ENCODE measurements at places on chromosomes 4 and X.

DNA sequence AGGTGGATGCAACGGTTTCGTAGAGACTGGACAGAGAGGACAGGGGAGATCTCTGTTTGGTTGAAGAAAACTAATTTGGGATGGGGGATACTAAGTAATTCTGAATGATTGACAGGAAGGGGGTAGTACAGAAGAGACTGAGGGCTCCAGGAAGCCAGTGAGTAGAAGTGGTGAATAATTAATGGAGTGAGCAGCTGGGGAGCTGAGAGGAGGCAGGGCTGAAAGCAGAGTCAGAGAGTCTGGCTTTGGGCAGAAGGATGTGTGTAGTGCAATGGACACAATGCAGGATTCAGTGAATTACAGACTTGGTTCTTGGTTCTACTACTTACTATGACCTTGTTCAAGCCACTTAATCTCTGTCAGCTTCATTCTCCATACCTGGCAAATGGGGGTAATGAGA lies 161.7 kb downstream of the RBMX2 start:
- H3K4me1 ChIP-seq, result no peaks in the 10 kb centered on the region
- no peak overlapping the region for H3K4me3 ChIP-seq
- H3K27ac ChIP-seq, result no peak overlapping the region
- H3K27me3 ChIP-seq, result no peaks in the 10 kb centered on the region
- H3K36me3 ChIP-seq, result no peaks in the 10 kb centered on the region
- no peak for DNase-seq

- no peak overlapping the region for H3K27ac ChIP-seq
- no peak overlapping the region for H3K4me3 ChIP-seq
- no peaks in the 10 kb centered on the region for H3K27me3 ChIP-seq
- no peaks in the 10 kb centered on the region for H3K4me1 ChIP-seq
- no peaks in the 10 kb centered on the region for H3K36me3 ChIP-seq
Observed at GRCh38 chr4:174352061-174352819, 68.5 kb downstream of the CEP44 start.

DNA sequence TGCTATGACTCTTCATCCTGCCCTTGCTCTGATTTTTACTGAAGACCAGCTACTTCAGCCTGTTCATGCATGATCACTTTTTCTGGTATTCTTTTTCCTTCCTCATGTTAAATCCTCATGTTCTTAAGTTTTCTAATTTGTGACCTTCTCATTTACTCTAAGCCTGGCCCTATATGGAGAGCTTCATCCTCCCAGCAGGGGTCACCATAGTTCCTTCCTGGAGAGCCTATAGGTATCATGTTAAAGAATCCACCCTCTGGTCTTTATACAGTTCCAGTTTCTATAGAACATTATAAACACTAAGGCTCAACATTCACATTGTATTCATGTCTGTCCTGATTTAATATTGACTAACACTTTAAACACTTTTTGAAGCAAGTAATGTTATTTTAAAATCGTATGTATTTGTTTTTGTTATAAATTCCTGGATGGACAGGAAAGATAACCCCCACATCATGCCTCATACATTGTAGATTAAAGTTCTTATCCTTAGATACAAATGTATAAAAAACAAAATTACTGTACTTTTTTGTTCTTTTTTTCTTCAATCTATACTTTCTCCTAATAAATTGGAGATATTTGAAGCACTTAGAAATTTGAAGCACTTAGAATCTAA lies 53.8 kb upstream of the OTUD4 start:
- H3K27me3 ChIP-seq, result no peaks in the 10 kb centered on the region
- no peak for DNase-seq
- H3K36me3 ChIP-seq, result no peaks in the 10 kb centered on the region
- H3K4me3 ChIP-seq, result no peak overlapping the region

- no peaks in the 10 kb centered on the region for H3K4me1 ChIP-seq
- no peaks in the 10 kb centered on the region for H3K27me3 ChIP-seq
- no peak overlapping the region for H3K4me3 ChIP-seq
- H3K27ac ChIP-seq, result no peak overlapping the region
- no peaks in the 10 kb centered on the region for H3K36me3 ChIP-seq
- DNase-seq, result no peak
Observed at GRCh38 chrX:12052109-12052508, 86.2 kb upstream of the FRMPD4 start.

DNA sequence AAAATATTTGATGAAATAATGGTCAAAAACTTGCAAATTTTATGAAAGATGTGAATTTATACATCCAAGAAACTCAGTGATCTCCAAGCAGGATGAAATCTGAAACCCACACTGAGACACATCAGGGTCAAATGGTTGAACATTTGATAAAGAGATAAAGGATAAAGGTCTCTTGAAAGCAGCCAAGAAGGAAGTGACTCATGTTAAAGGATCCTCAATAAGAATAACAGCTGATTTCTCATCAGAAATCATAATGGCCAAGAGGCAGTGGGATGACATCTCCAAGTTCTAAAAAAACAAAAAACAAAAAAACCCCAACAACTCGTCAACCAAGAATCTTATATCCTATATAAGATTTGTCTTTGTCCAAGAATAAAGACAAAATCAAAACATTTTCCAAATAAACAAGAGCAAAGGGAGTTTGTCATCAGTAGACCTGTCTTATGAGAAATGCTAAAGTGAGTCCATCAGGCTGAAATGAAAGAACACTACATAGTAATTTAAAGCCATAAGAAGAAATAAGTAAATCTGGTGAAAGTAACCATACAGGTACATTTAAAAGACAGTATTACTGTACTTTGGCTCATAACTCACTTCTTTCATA lies 121.7 kb downstream of the PDS5A start:
- no peaks in the 10 kb centered on the region for H3K4me1 ChIP-seq
- H3K4me3 ChIP-seq, result no peak overlapping the region
- no peak overlapping the region for H3K27ac ChIP-seq
- H3K27me3 ChIP-seq, result no peaks in the 10 kb centered on the region
- peaks cover 62% of the 10 kb centered on the region for H3K36me3 ChIP-seq
- no peak for DNase-seq

DNA sequence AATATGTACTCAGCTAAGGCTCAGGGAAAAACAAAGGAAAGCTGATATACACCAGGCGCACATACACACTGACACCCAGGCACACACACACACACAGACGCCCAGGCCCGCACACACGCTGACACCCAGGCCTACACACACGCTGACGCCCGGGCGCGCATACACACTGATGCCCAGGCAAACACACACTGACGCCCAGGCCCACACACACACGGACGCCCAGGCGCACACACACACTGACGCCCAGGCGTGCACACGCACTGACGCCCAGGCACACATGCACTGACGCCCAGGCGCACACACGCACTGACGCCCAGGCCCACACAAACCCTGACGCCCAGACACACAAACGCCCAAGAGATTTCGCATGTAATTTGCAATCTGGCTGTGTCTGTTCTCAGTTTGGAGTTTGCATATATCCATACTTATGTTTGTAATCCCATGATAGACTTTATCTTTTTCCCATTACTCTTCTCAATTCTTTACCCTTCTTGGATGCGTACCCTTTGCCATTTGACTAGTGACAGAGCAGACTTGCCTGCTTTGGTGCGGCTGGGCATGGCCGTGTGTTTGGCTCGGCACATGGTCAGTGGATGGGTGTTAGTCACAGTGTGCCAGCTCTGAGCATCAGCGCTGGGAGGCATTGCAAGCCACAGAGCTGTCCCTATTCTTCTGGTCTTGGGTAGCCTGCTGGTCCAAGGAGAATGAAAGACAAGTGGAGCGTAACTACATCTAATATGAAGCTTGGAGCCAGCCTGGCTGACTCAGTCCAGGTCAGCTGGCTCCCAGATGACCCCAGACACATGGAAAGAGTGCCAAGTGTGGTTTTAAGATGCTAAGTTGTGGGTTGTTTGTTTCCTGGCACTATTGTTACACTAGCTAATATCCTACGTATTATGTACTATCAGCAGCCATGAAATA lies 632.4 kb upstream of the ZFP42 start:
- H3K36me3 ChIP-seq, result no peaks in the 10 kb centered on the region
- no peak for DNase-seq
- no peaks in the 10 kb centered on the region for H3K4me1 ChIP-seq
- no peak overlapping the region for H3K4me3 ChIP-seq
- H3K27me3 ChIP-seq, result no peaks in the 10 kb centered on the region

- H3K36me3 ChIP-seq, result no peaks in the 10 kb centered on the region
- H3K4me1 ChIP-seq, result no peaks in the 10 kb centered on the region
- H3K27ac ChIP-seq, result no peak overlapping the region
- no peak for DNase-seq
- H3K4me3 ChIP-seq, result no peak overlapping the region
- no peaks in the 10 kb centered on the region for H3K27me3 ChIP-seq
Observed at GRCh38 chr4:174394915-174395314, 111.2 kb downstream of the CEP44 start.

GRCh38 chrX:86066998-86067397 lies 19.6 kb upstream of the CHM start:
- no peak overlapping the region for H3K27ac ChIP-seq
- no peak overlapping the region for H3K4me3 ChIP-seq
- no peaks in the 10 kb centered on the region for H3K4me1 ChIP-seq
- DNase-seq, result no peak
- H3K27me3 ChIP-seq, result no peaks in the 10 kb centered on the region

DNA sequence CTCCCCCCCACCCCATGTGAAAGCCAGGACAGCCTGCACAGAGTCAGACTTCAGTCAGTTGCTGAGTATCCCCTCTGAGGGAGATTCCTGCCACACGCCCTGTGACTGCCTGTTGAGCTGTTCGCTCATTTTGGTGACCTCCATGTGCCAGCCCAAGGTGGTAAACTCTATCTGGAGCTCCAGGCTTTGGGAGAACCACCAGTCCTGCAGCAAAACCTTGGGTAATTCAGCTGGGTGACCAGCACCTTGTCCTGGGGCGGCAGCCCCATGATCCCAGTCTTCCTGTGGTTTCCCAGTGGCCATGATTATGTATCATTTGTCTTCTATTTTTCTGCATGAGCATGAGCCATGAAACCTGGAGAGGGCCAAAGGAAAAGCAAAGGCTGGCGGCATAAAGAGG lies 73.4 kb downstream of the NBDY start:
- H3K4me3 ChIP-seq, result no peak overlapping the region
- no peaks in the 10 kb centered on the region for H3K36me3 ChIP-seq
- H3K4me1 ChIP-seq, result no peaks in the 10 kb centered on the region

DNA sequence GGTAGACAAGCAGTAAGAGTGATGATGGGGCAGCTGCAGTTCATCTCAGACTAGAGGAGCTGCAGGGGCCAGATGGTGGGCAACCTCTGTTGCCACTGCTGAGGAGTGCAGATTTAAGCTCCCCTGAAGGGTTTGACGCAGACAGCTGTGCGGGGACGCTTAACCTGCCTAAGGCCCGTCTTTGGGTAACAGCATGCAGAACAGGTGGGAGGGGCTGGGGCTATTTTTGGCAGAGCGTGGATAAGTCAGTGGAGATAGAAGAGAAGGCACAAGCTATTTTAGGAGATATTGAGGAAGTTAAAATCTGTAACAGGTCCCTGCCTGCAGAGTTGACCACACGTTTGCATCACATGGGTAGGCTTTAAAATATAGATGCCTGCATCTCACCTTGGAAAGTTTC lies 10.5 kb downstream of the CD99 start:
- H3K4me3 ChIP-seq, result no peak overlapping the region
- no peak overlapping the region for H3K27ac ChIP-seq
- no peak for DNase-seq
- peaks cover 74% of the 10 kb centered on the region for H3K4me1 ChIP-seq

DNA sequence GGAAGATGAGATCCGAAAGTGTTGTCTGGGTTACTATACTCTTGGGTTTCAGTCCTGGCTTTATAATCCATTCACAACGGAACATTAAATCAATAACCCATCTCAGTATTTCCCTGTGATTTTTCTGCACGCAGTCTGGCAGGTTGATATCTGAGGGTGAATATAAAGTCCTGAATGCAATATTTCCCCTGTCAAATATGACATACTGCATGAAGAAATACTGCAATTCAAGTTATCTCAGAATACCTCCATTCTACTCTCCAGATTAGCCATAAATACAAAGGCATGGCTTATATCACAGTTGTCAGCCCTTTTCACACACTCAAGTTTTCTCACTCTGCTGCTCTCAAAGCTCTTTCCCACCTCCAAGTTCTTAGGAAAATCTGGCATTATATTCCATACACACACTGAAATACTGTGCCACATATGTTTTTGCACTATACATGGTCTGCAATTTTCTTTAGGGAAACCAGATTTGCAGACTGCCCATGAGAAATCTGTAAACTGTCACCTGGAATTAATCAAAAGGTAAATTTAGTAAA lies 64.7 kb downstream of the WDFY3 start:
- H3K36me3 ChIP-seq, result peaks cover 5% of the 10 kb centered on the region
- no peak overlapping the region for H3K4me3 ChIP-seq
- DNase-seq, result no peak
- no peaks in the 10 kb centered on the region for H3K27me3 ChIP-seq

DNA sequence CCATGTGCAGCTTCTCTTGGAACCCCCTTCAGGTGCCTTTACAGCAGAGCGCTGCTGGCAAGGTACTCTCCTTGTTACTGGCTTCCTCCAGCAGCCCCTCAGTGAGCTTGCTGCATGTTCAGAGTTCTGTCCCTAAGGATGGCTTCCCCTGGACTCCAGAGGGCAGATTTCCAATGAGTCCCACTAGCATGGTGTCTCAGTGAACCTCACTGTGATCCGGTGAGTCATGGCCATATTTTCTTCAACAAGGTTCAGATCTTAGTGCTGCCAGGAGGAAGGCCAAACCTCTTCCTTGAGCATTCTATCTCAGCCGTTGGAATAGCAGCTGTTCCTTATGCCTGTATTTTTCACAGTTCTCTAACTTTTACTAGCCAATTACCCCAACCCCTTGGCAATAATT lies 98.8 kb downstream of the CASK start:
- DNase-seq, result no peak
- H3K27ac ChIP-seq, result no peak overlapping the region
- H3K4me1 ChIP-seq, result no peaks in the 10 kb centered on the region
- no peak overlapping the region for H3K4me3 ChIP-seq

- no peaks in the 10 kb centered on the region for H3K27me3 ChIP-seq
- H3K4me1 ChIP-seq, result no peaks in the 10 kb centered on the region
- H3K27ac ChIP-seq, result no peak overlapping the region
- DNase-seq, result no peak
- H3K36me3 ChIP-seq, result no peaks in the 10 kb centered on the region
Observed at GRCh38 chr4:66475596-66475995, 805.3 kb upstream of the EPHA5 start.

Measured in upper lobe of right lung (tissue), 1 donor.